HS-5 (cell line): ENCODE measurements at places on chromosomes 11 and 22.

DNA sequence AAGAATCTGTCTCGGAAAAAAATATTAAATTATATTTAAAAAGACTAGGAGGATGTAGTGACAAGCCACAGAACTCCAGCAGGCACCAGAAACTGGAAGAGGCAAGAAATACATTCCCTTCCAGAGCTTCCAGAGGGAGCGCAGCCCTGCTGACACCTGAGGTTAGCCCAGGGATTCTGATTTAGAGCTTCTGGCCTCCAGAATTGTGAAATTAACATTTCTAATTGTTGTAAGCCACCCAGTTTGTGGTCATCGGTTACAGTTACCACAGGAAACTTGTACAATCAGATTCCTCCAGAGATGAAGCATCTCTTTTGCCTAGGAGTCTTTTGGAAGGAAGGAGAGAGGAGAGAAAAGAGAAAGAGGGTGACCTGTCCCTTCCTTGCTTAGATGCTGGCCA is 6.4 kb upstream of the UBASH3B start:
- no peak for DNase-seq

DNA sequence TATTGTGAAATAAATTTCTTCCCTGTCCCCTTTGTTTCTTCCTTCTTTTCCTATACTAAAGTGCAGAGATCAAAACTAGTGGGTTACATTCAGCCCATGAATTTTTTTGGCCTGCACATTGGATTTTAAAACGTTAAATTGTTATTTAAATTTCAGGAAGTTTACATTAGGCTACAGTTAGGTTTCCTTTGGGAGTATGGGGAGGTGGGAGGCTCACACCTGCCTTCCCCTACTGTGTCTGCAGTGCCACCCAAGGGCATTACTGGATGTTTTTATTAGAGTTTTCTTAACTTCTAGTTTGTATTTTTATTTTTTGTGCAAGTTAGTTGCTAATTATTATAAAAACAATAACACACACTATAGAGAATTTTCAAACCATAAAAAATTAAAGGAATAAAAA is 51.7 kb downstream of the CYB5R2 start:
- DNase-seq = no peak

- DNase-seq = no peak
These were observed 875 bp downstream of the TCP11L1 start for GRCh38 chr11:33040033-33040861.

DNA sequence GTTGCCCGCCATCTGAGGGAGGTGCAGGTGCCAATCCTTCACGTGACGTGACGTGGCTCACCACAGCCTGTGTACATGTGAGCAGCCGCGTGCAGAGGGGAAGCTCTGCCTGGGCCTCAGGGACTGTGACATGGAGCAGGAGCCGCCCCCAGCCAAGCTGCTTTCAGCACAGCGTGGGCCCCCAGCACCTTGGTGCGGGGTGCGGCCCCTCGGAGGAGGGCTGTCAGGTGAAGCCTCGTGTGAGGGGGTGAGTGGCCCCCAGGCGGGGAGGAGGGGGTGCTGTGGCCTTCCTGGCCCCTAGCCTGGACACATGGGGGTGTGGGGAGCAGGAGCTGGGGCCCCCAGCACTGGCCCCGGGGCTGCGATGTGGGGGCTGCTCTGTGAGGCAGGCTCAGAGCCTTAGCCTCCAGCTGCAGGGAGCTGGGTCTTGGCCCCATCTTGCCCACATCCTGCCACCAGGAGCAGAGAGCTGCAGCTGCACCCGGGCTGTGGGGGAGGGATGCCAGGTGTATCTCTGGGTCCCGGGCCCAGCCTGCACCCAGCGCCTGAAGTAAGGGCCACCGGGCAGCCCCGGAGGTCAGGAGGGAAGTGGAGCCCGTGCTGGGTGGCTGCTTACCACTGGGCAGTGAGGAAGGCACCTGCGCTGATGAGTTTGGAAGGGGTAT is at the start of gene ADORA2A:
ADORA2A (plus strand) TSS at position 100 of the 665 bp plus-strand sequence. CDS start 5,806 bp downstream, outside the sequence.
- DNase-seq = no peak

DNA sequence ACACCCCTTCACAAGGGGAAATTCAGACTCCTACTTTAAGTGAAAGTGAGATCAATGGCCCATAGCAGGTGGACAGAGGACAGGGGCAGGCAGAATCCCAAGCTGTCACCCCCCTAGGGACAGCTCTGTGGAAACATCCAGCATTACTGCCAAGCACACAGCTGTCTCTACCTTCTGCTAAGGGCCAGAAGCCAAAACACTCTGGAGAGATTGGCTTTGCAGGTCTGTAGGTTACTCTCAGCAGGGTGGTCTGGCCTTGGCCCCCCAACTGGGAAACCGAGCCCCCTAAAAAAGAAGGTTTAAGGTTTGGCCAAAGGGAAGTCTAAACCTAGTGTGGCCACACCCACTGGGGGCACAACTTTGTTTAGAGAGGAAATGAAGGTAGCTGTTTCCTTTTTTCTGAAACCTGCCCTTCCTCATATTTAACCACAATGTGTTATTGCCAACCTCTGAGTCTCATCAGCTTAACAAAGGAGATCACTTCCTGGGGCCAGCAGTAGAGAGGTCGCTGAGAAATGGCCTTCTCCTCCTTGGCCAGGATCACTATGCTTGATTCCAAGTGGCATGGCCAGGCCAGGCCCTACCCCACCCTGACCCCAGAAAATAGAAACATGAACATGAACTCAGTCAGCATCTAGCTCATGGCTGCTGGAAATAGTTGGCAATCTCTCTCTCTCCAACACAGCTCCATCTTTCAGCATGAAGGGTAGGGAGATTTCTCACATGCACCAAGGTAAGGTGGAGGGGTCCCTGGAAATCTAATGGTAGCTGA is 25.9 kb upstream of the SCARF2 start:
- no peak for DNase-seq

GRCh38 chr11:1167256-1167655 is 9.5 kb downstream of the MUC5AC start:
- DNase-seq = no peak

DNA sequence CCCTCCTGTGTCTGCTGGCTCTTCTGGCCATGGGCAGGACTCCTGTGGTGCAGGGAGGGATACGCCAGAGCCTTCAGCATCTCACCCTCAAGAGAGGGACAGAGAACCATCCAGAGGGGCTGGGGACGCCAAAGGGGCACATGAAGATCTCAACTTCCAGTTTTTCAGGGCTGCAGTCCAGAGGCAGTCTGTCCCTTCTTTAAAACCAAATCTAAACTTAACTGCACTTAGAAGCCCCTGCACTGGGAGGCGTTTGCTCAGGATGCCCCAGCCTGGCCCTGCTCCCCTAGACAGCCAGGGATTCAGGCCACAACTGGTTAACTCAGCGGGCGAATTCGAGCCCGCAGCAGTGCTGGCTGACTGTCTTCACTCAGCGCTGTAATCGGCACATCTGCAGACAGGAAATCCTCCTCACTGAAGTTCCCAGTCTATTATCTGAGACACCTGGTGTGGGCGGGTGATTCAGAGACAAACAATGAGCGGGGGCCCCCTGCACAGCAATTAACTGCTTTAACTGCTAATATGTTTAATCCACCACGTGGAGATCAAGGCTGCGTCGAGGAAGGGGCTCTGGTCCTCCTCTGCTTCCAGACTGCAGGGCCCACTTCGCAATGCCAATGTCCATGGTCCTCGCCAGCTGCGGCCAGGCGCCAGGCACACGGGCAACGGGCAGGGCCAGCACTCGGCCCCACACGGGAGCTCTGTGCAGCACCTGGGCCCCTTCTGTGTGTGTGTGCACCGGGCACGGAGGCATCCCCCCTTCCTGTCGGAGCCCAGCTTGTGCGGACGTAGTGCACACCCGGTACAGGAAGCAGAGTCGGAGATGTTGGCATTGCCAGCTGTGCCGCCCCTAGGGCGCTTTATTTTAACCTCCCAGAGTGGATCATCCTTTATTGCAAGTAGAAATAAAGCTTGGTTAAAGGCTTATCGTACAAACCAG is 36.9 kb upstream of the GNB1L start:
- peak; percentile 73 for DNase-seq

DNA sequence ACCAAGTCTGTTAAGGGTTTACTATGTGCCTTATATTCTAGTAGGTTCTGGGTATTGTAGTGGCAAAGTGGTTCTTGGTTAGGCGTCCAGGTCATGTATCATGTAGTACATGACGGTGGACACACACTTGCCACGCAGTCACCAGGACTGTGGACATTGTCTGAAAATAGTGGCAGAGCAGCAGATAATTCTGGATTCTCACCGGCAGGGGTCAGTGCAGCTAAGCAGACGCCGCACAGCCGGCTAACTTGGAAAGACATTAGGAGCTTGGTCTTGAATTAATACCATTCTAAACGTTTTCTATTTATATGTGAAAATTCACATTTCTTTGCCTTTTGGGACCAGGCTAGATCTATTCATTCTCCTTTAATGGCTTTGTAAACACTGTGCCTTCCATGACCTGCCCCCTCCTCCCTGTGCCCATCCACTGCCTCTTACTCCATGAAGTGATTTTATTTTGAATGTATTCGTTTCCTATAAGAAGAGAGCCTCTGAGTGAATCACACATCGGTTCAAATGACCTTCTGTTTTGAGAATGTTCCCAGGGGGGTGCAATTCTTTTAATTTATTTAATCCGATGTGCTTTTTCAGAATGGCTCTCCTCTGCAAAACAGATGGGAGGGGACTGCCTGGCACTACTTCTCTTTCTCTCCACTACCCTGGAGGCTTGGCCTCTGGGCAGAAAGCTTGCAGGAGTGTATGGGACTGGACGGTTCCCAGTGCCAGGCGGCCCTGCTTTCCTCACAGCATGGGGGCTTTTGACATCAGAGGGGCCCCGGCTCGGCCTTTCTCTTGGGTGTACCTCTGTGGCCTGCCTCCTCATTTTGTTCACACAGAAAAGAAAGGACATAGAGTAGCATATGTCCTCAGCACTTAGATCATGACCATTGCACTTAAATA is 378.0 kb downstream of the NTM start:
- peak; percentile 52 for DNase-seq

DNA sequence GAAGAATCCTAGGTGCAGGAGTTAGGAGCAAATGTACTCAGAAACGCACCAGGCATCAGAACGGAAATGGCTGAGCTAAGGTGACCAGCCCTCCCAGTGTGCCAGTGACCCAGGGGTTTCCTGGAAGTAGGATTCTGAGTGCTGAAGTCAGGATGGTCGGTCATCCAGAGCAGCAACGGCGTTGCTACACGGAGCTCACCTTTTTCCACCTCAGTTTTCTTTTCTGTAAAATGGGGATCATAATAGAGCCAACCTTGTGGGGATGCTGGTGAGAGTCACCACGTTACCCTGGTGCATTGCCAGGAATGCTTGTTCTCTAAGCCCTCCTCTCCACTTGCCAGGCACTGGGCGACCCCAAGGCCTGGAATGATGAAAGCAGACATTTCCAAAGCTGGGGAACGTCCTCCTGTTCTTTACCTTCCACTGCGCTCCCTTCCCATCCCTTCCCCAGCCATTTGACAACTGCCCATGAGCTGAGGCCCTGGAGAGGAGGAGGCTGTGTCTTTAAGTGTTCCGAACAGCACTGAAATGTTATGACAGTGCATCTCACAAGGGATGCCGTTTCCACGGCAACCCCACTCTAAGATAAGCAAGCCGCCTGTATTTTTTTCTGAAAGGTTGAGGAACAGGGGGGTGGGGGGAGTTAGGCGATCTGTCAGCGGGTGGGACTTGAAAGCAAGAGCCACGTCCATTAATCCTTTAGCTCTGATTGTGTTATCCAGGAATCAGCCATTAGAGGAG is 66.8 kb downstream of the TSPAN18 start:
- DNase-seq = no peak

DNA sequence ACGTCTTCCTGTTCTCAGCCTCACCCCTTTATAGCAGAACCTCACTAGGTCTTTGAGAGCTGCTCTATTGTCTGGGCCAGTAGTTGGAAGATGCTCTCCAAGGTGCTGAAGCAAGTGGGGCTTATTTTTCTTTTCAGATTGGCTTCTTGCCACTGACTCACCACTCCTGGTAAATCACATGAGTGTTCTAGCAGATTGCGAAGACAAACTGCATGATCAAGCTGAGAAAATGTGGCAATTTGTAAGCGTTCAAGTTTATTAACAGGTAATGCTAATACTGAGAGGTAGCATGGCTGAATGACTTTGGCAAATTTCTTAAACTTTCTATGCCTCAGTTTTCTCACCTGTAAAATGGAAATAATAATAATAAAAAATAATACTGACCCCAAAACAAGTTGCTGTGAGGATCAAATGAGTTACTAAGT is 59.2 kb downstream of the CACNG2 start:
- peak; percentile 87 for DNase-seq

GRCh38 chr11:64222651-64223000 is 3.4 kb downstream of the TRPT1 start:
- DNase-seq = no peak

GRCh38 chr22:25080855-25081254 is 118.8 kb upstream of the CRYBB3 start:
- DNase-seq = no peak

DNA sequence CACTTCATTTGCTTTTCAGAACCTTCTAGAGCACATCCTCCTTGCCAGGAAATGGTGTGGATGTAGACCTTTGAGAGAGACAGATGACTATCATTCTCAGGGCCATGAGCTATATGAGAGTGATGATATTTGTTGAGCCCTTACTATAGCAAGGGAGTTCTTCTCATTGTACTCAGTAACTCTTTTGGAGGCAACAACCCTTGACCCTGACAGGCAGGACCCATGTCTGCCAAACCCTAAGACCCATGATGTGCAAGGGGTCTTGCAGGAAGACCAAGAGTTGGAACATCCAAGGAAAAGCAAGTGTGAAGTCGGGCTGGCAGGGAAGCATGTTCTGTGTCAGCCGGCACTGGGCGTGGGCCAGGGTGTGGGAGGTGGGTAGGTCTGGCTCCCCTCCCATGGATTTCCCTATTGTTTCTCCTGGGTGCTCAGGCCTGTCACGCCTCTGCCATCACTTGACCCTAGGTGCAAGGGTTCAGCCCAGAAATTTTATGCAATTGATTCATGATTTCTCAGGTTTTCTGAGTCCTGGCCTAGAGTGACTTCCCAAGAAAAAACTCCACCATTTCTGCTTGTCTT is 1.2 kb downstream of the FOLR3 start:
- no peak for DNase-seq

DNA sequence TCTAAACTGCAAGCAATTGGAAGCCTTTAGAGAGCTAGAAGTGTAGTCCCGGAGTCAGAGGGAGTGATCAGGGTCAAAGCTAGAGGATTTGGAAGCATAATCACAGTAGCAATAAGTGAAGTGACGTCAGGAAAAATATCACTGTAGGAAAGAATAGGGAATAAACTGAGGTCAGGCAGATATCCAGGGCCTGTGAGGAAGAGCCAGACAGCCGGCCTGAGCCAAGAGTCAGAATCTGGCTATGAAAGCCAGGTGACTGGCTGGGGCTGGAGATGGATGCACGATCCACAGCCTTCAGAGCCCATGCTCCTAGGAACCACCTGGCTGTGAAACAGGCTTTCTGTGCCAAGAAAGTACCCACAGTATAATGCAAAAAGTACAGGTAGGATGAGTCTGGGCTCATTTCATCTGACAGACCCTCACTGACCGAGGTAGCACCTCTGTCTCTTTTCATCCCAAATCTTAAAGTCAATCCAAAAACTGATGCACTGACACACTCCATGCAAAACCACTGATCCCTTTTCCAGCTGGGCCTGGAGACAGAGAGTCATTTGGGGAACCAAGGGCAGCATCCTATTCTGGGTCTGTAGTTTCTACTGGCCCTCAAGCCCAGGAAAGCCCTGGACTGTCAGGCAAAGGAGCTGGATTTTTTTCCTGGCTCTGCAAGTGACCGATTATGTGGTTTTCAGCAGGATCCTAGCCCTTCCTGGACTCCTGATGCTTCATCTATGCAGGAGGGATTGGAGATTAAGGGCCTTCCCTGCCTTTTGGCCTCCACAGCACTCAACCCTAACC is 21.3 kb downstream of the TRIM66 start:
- no peak for DNase-seq
